ENCODE measurements at places on chromosomes 7 and 10.

DNA sequence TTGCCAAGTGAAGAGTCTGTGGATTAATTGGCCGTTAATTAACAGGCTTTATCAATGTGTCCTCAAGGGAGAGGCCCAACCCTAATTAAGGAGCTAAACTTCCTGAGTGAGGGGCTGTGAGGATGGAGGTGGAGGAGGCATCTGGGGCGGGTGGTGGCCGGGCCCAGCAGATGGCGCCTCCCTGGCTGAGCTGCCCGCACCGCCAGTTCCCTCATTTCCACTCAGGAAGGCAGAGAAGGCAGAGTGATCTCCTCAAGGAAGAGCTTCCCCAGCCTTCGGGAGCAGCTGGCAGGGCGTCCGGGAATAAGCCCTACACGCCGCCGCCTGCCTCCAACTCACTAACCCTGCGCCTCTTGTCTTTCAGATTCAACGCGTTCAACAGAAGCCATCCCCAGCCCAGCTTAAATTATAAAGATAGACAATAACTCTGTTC, 112.2 kb downstream of the CYTH3 start:
- no peak for DNase-seq

GRCh38 chr7:46033592-46033991, 112.5 kb upstream of the IGFBP3 start:
- no peak for DNase-seq

- DNase-seq, result no peak
Measured at GRCh38 chr7:151840088-151840910, 36.6 kb downstream of the PRKAG2 start.

- no peak for DNase-seq
Measured at GRCh38 chr7:124255041-124255655, 222.3 kb upstream of the TMEM229A start.

DNA sequence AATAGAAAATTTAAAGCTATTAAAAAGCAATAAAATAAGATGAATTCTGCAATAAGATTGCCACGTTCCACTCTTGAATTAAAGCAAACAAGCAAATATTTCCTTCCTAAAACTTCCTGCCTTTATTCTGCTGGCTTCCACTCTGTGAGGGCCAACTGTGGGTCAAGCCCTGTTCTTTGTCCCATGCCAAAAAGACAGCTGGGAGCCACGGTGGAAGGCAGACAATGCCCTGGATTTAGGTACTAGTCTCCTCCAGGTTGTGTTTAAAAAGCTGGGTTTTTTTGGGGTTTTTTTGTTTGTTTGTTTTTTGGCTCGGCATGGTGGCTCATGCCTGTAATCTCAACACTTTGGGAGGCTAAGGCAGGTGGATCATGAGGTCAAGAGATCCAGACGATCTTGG, 39.1 kb downstream of the LRRTM3 start:
- DNase-seq, result no peak
